ENCODE measurements at places on chromosomes 6 and 20.

GRCh38 chr6:170182781-170183120 lies 108.1 kb downstream of the DLL1 start:
- no peak for DNase-seq

GRCh38 chr20:2759603-2760296 lies 40.7 kb downstream of the CPXM1 start:
- no peak for DNase-seq

DNA sequence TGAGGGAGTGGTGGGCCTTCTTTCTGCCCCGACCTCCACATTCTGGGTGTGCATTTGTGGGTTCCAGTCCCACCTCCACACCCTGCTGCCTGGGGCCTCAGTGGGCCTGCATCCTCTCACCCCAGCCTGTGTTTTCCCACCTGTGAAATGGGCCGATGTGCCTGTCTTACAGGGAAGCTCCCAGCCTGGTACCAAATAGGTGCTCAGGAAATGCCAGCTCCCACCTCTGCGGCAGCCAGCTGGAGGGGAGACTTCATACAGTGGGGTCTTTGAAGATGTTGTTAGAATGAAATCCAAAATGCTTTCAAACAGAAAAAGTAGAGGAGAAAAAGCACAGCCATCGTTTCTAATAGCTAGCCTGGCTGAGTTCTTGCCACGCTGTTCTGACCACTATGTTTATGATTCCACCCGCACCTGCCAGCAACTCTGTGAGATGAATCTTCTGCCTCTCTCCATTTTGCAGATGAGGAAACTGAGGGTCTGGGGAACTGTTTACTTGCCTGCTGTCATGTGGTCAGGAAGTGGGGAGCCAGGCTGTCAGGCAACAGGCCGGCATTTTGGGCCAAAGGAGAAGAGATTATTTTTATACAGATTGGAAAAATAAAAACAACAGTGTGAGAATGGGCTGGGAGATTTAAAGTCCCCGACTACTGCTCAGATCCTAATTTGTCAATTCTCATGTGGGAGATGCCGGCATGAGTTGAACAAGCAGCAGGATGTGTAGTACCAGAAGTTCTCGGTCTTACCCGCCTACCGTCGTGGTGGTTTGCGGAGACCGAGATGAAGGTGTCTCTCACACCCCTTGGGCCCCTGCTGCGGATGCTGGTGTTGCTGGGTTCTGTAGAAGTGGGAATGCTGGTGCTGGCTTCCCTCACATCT lies 4.6 kb downstream of the TMEM181 start:
- DNase-seq, result no peak

GRCh38 chr20:15204234-15204633 lies 866.8 kb upstream of the FLRT3 start:
- no peak for DNase-seq

- DNase-seq, result no peak
These were observed 49.7 kb upstream of the BHLHE23 start for GRCh38 chr20:63056236-63057170.

GRCh38 chr6:87182321-87182720 lies 27.0 kb downstream of the ZNF292 start:
- DNase-seq, result no peak

GRCh38 chr20:41148942-41149341 lies 11.6 kb downstream of the PLCG1 start:
- DNase-seq, result no peak

DNA sequence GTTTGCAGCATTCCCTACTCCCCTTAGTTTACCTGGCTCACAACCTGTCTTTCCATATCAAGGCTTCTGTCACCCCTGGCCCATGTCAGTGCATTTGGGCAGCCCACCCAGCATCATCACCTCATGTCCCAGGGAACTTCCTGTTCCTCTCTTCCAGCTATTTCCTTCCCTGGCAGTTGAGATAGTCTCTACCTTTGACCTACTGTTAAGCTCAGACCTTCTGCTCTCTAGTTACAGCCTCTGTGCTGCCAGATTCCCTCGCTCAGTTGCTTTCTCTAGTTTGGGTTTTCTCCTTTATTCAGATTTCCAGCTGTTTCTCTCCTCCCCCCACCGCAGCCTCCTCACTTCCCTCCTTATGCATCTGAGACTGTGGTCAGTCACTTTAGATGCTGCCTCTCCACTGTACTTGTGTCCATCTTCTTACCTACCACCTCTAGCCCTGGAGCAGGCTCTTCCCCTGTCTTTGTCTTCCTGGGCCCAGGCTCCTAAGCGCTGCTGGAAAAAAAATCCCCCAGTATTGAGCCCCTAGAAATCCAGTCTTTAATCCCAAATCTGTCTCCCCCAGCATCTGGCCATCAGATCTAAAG lies 16.3 kb downstream of the PTPN1 start:
- no peak for DNase-seq

DNA sequence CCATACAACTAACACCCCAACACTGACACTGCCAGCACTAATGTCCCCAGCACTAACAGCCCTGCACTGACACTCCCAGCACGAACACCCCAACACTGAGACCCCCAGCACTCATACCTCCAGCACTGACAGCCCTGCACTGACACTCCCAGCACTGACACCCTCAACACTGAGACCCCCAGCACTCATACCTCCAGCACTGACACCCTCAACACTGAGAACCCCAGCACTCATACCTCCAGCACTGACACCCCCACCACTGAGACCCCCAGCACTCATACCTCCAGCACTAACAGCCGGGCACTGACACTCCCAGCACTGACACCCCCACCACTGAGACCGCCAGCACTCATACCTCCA lies 57.2 kb downstream of the ERMARD start:
- no peak for DNase-seq

DNA sequence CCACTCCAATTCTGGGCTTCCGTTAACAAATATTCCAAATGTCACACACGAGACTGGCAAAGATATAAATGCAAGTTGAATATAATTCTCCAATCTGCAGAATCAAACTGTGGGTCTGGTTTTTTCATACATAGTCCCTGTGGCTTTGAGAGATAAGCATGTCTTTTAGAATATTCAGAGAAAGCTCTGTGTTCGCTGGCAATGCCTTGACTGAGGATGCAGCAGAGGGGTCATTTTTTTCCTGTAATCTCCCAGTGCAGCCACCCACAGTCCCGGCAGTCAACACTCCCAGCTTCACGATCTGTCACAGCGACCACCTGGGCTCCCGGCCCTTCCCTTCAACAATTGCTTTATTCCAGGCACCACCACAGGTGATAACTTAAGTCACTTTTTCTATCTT lies 30.5 kb downstream of the MUC22 start:
- no peak for DNase-seq

- DNase-seq, result peak; percentile 38
These were observed 41.2 kb downstream of the ZHX3 start for GRCh38 chr20:41276317-41276751.

GRCh38 chr6:18329776-18330175 lies 57.4 kb upstream of the RNF144B start:
- no peak for DNase-seq

- no peak for DNase-seq
These were observed at the start of gene KCNK15 for GRCh38 chr20:44745598-44746366. Gene KCNK15, plus strand, starts transcription at chr20:44745865. Its CDS starts 46 bp downstream, at chr20:44745911.

GRCh38 chr6:56582236-56582635 lies 60.5 kb downstream of the DST start:
- DNase-seq, result no peak

- DNase-seq, result no peak
These were observed 138.4 kb downstream of the EYA2 start for GRCh38 chr20:47032933-47033578.

GRCh38 chr20:48398506-48399449 lies 429.0 kb downstream of the PREX1 start:
- DNase-seq, result no peak

DNA sequence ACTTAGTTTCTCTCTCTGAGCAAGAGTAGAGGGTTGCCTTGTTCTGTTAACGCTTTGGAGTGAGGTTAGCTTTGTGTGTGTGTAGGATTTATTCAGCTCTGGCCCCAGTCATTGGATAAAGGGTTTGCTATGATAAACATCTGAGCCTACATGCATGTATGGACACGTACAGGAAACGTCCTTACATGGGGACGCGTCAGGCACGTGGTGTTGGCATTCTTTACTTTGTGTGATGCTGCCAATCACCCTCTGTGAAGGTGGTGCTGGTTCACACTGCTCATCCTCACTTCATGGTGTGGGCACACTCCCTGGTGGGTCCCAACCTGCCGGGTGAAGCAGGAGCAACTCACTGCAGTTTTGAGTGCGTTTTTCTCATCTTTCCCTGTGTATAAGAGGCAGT lies 53.4 kb upstream of the CD93 start:
- no peak for DNase-seq

- no peak for DNase-seq
These were observed 12.6 kb upstream of the DST start for GRCh38 chr6:56655249-56655648.

DNA sequence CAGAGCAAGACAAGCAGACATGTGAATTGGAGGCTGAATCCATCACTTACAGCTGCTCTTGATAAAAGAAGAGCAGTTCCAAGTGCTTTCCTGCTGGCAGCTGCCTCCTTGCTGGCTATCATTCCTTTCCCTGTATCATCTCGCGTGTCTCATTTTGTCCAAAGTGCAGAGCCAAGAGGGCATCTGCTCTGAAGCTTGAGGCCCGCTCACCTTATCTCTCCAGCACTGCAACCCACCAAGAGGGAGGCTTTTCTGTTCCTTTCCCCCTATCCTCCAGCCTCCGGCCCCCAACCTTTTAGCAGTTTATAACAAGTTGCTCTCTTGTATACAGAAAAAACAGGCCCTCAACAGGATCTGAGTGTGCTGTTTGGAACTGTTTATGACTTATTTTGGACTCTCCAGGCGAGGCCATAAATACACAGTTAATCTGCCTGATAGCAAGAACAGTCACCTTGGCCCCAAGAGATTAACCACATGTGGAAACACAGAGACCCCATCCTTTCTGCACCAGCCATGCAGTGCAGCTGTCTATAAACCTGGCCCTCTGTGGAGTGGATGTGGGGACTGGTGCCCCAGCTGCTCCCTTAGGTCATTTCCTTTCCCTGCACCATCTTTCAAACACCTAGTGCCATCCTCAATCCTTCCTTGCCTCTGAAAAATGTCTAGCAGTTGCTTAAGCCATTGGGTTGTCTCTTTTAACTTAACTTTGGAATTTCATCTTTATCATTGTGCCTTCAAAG lies 172.5 kb upstream of the FERMT1 start:
- peak; percentile 22 for DNase-seq

GRCh38 chr6:149190224-149190831 lies 127.2 kb upstream of the TAB2 start:
- peak; percentile 42 for DNase-seq

DNA sequence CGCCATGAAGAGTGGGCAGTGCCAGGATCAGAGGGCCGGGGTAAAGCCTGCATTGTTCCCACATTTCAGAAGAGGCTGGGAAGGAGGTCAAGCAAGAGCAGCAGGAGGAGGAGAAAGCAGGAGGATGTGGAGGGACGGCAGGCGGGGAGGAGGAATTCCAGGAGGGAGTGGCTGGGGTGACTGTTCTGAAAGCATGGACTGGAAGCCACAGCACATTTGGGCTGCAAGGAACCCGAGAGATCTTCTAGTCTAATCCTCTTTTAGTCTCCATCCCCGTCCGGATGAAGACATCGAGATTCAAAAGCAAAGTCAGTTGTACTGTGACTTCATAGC lies 76.9 kb downstream of the FAM50B start:
- peak; percentile 26 for DNase-seq

- no peak for DNase-seq
These were observed 344.5 kb downstream of the KIF16B start for GRCh38 chr20:16228722-16229121.

- peak; percentile 67 for DNase-seq
These were observed 59.2 kb upstream of the PRSS16 start for GRCh38 chr6:27188061-27188884.

DNA sequence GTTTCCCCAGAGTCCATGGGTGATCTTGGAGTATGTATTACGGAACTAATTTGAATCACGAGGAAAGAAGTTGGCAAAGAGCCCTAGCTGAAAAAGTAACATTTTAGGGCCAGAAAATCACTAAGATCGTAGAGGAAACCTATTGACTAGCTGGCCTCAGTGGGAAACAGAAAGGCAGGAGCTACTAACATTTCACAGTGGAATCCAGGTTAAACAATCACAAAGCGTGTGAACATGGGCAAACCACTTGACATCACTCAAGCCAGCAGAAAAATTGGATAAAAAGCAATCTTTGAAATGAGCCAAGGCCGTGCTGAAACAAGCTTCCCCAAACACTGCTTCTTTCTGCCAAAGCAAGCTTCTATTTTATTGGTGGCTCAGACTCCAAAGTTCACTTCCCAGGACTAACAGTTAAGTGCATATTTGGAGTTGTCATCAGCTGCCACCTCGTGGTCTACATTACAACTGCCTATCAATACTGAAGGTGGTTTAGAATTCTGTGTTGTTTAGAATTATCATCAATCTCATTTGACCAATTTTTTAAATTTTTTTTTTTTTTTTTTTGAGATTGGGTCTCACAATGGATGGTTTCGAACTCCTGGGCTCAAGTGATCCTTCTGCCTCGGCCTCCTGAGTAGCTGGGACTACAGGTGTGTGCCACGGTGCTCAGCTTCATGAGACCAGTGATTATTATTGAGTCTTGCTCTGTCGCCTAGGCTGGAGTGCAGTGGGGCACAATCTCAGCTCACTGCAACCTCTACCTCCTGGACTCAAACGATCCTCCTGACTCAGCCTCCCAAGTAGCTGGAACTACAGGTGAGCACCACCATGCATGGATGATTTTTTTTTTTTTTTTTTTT lies 10.6 kb downstream of the RPS10 start:
- peak; percentile 83 for DNase-seq

DNA sequence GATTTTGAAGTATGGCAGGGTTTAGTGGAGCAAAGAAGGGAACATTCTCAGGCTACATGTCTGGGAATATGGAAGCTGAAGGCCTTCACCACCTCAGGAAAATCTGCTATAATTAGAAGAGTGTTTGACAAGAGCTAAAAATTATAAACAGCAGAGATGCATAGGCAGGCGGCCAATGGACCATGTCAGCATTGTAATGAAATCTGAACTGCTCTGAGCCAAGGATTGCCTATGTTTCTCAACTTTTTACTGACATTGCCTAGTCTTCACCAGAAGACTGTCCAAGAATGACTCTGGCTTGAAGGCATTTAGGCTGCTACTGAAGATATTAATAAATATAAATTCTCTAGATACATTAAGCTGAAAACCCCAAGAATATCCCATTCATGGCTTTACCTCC lies 84.1 kb downstream of the C6orf52 start:
- DNase-seq, result no peak

DNA sequence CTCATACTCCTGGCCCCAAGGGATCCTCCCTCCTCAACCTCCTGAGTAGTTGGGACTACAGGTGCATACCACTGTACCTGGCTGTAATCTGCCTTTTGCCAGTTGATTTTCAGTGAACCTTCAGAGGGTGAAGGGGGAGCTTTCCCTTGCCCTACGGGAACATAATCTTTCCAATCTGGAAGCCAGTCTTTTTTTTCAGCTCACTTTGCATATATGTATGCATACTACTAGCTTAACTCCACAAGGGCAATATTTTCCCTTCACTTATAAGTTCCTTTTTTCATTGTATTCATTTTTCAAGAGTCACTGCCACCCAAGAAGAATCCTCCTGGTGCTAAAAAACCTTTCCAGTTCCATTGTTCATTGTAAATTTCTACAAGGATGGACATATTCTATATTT lies 53.4 kb upstream of the GCM1 start:
- no peak for DNase-seq

Data from fibroblast of villous mesenchyme (primary cell).